ENCODE measurements at places on chromosomes 7 and 10. TPM values are rescaled to one million over a fixed set of nuclear protein-coding genes. Genes with fewer than 3 reads are reported as not detected.

ACTL6B gene
- total RNA-seq = not detected

ANKRD30A gene
- total RNA-seq = not detected

LBX1 gene
- not detected for total RNA-seq

GIMAP1 gene
- not detected for total RNA-seq

LRRC18 gene
- total RNA-seq = not detected
